ENCODE measurements at places on chromosomes 3 and 15.

DNA sequence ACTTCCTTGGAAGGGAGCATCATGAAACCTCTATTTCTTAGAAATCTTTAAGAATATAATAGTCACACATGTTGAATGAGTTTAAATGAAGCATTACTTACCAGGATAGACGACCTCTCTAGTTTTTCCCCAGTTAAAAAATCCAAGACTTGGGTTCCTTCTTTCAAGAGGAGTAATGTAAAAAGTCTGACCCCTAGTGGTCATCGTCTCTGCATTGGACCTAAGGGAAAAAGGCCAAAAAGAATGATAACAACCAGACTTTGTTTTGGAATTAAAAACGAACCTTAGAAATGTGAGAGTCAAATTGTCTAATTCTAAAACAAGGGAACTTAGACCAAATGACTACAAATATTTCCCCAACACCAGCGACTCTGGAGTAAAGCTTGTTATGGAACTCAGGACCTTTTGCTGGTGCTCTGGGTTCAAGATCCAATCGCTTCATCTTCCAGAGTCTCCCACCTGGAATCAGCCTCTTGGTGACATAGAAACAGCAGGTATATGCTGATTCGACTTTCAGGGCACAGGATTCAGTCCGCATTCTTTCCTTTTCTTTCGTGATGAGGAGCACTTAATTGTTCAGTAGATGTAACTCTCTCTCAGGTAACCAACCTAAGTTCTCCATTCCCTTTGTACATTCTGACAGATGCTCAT is 214.8 kb upstream of the TPRG1 start:
- peak; percentile 15 for DNase-seq

DNA sequence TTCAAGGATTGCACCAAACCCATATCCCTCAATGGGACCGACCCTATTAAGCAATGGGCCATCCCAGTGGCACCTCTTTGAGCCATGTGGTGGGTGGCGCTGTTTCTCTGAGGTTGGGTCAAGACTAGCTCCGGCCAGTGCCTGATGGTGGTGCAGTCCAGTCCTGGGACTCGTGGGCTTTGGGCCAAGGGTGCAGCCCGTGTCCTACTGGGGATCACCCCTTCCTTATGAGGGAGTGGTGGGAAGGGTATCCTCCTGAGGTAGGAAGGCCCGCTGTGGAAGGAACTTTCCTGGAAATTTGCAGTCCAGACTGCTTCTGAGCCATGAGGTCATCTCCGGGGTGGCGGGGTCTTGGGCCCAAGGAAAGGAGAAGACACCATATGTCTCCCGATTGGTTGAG is 231.6 kb downstream of the SNRPN start:
- DNase-seq, result no peak

DNA sequence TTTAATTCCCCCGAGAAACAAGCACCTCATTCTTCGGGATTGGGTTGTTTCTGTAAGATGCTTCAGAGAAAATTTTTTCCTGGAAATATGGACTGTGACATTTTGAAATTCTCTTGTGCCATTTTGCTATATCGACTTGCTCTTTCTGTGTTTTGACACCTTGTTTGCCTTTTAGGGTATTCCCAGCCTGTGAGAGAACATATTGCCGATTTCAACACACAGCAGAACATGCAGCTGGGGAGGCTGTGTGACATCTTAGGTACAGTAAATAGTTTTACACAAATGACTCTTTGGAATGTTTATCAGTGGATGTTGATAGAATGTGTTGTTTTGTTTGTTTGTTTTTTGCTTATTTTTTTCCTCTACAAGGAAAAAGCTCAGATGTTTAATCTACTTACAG is 130.2 kb downstream of the IQCH start:
- DNase-seq, result no peak

GRCh38 chr15:71325481-71325880 is 210.2 kb downstream of the THSD4 start:
- DNase-seq, result peak; percentile 63
